Lower lobe of right lung (tissue), 2 donors: ENCODE measurements at places on chromosomes 7 and 10.

- DNase-seq = no peak
Observed at GRCh38 chr10:88920986-88921593, 31.5 kb downstream of the ACTA2 start.

DNA sequence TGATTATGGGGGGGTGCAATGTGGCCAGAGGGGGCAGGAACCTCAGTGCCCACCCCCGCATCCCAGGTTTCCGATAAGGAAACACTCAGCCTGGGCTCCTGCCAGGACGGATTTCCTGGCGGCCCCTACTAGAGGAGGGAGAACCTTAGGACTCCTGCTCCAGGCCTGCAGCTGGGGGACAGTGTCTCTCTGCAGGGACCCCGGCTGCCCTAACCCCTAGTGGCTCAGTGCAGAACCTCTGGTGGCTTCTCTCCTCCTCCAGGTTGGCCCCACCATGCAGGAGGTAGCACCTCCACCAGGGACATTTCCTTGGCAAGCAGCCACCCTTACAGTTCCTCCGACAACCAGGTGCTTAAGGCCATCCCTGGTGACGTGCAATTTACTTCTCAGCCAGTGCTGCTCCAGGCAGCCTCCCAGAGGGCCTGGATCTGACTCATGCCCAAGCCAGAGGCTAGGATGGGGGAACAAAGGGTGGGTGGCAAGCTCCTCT, 31.9 kb downstream of the SH2B2 start:
- DNase-seq = no peak

GRCh38 chr7:156121434-156121833, 309.2 kb upstream of the SHH start:
- DNase-seq = no peak

- no peak for DNase-seq
Observed at GRCh38 chr7:47407136-47407535, 174.8 kb downstream of the TNS3 start.

DNA sequence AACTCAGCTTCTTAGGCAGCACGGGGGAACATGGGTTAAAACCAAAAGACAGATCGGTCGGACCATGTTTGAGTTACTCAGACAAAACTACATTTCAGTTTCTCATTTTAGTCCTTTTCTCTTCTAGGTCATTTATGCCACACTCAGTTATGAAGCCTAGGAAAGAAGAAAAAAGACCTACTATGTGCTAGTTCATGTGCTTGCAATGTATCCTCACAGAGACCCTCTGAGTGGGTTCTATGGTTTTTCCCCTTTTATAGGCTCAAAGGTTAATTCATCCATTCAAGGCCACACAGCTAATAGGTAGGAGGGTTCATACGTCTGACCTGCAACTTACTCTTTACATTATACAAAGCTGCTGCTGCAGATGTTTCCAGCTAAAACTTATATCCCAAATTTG, 104.7 kb upstream of the ZNF438 start:
- no peak for DNase-seq

GRCh38 chr7:142927085-142927745, 6.3 kb downstream of the TRPV5 start:
- no peak for DNase-seq

DNA sequence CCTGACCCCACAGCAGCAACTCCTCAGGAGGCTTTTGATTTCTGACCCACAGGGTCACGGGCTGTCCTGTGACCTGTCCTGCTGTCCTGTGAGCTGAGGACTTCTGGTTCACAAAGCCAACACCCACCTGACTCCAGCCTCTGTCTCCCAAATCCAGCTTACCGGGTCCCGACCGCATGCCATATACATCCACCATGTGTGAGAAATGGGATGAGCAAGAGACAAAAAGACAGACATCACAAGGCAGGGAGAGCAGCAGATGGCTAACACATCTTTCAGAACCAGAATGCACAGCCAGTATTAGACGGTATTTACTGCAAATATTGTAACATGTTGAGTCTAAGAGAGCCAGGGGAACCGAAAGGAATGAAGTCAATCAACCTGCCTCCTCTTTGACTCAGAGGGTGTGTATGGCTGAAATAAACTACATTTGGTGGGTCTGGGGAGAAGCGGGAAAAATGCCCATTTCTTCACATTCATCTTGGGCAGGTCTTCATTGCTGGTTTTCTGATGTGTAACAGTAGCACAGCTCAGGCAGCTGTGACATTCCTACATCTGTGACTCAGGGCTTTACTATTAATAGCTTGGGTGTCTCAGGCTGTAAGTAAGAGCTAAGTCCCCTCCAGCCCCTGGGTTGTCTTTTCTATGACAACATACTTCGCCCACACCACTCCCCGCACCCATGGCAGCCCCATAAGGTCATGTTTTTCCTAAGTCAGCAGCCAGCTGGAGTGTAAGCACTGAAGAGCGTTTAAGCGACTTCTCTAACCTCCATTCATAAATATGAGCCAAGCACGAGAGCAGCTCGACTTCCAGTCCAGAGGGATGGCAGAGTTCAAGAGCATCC, 25.0 kb downstream of the ABLIM1 start:
- peak; percentile 52 for DNase-seq

DNA sequence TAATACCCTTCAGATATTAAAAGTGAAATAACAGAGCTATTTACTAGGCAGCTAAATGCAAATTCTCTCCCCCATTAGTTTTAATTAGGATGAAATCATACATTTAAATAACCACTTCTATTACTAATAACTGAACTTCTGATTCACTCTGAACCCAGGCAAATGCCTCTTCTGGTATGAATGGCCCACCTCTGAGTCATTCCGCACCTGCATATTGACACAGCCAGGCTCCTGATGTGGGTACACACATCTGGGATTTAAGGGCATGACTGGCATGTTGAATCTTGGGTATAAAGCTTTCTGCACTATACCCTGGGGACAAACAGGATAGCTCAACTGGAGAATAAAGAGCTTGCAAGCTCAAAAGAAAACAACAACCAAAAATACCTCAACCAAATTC, 140.9 kb downstream of the AUTS2 start:
- no peak for DNase-seq

GRCh38 chr7:123492485-123492884, 41.9 kb downstream of the IQUB start:
- DNase-seq = no peak

- DNase-seq = no peak
Observed at GRCh38 chr10:104323760-104324201, 14.5 kb downstream of the ITPRIP start.

DNA sequence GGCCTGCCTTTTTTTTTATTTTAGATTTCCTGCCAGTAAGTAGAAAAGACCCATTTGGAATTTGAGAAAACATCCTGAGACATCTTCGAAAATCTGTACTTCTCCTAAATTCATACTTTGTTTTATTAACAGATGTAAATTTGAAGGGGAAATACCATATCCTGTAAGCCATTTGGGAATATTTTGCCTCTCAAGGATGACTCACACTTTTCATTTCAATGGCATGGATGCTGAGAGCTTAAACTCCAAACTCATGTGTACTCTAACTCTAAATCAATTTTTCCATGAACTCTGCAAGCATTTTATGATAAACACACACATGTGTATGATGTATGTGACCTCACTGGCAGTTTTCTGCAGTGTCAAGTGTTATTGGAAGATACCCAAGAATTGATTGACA, 89.0 kb downstream of the SEMA3A start:
- no peak for DNase-seq

DNA sequence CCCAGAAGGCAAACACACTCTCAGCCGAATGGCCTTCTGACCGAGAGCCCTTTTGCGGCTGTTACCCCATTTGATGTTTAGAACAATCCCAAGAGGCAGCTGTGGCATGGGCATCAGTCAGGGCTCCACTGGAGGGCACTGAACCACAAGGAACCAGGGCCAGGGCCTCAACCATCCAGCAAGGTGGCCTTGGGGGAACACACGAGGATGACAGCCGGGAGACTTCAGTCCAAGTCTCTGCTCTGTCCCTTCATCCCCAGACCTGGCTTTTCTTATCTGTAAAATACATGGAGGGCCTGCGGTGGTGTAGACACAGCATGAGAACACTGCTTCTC, 63.6 kb upstream of the INSIG1 start:
- no peak for DNase-seq

- peak; percentile 75 for DNase-seq
Observed at GRCh38 chr7:98354511-98355249, 46.2 kb downstream of the BAIAP2L1 start.

DNA sequence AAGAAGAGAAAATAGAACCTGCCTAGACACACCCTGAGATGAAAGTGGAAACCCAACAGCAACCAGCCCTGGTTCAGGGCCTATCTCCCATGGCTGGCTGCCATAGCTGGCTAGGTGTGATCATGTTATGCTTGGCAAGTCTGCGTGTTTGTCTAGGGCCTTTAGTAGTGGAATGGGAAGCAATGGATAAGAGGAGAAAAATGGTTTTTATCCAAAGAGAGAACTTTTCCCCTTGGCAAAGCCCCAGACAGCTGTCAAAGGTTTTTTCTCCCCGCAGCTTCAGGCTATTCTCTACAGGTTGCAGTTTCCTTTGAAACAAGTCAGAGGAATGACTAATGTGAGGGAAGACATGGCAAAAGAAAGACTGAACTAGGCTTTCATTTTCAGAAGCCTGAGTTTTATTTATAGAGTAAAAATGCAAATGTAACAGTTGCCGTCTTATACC, 161.5 kb downstream of the SEMA3D start:
- DNase-seq = no peak

- no peak for DNase-seq
Observed at GRCh38 chr7:150594805-150595204, 27.6 kb downstream of the GIMAP4 start.
